ENCODE measurements at places on chromosomes 1 and 21.

- DNase-seq, result no peak
Measured at GRCh38 chr1:27235827-27236226, 1.4 kb downstream of the WDTC1 start.

DNA sequence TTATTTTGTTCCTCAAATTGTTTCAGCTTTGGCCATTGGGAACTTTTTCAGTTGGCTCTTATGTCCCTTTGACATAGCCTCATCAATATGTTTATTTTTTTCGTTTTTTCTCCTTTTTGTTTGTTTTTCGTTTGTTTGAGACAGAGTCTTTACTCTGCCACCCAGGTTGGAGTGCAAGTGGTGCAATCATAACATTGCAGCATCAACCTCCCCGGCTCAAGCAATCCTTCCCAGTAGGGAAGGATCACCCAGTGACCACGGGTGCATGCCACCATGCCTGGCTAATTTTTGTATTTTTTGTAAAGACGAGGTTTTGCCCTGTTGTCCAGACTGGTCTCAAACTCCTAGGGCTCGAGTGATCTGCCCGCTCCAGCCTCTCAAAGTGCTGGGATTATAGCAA lies 8.1 kb downstream of the POLR3GL start:
- DNase-seq, result no peak

GRCh38 chr1:56911098-56911938 lies 54.5 kb downstream of the C8B start:
- DNase-seq, result no peak

- DNase-seq, result no peak
Measured at GRCh38 chr1:172487550-172487949, 43.7 kb upstream of the PIGC start.

DNA sequence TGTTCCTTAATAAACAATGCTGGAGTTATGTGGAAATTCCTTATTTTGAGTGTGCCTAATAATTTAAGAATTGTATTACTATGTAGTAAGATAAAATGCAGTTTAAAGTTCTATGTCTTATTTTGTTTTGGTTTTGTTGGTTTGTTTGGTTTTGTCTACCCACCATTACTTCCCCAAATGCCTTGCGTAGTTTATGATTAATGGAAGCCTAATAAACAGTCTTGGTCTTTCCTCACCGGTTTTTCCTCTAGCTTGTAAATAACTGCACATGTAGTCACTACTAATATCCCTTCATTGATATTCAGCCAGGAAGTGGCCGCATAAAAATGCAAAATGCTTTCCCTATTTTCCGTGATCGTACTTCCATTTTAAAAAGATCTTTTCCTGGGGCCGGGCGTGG lies 2.9 kb downstream of the SDCCAG8 start:
- no peak for DNase-seq

DNA sequence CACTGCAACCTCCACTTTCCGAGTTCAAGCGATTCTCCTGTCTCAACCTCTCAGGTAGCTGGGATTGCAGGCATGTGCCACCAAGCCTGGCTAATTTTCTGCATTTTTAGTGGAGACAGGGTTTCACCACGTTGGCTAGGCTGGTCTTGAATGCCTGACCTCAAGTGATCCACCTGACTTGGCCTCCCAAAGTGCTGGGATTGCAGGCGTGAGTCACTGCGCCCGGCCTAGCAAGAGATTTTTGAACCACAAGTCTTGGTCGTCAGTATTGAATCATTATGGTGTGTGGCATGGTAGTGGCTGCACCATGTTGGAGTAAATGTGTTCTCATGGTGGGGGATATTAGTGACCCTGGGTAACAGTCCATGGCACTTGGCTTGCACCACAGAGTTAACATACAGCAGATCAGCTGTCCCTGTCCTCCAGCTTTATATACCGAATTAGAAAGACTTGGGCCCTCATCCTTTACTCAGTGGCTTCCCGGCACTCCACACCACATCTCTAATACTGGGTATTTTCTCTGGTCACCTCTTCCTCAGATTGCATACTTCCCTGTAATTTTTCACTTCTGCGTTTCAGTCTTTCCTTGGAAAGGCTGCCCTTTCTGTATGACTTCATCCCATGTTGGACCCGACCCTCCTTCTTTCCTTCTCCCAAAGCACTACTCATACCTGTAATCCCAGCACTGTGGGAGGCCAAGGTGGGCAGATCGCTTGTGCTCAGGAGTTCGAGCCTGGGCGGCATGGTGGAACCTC lies 25.1 kb downstream of the AK4 start:
- DNase-seq, result no peak

GRCh38 chr1:163166886-163167555 lies 35.7 kb downstream of the RGS5 start:
- no peak for DNase-seq

- no peak for DNase-seq
Measured at GRCh38 chr1:14593302-14593701, 5.2 kb upstream of the KAZN start.

DNA sequence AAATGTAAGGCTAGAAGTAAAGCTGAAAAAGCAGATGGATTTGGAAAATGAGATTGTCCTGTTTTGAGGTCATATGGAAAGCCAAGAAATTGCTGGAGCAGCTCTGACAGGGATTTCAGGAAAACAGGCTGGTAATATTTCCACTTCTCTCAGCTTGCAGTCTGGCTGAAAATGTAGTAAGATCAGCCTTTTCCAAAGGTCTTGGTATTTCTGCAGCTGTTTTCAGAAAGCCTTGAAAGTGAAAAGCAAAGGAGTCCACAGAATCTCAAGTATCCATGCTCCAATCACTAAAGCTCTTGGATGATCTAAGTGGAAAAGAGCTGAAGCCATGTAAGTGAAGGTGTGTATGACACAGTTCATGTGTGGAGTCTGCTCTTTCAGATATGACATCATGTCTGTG lies 41.6 kb upstream of the APOBEC4 start:
- DNase-seq, result no peak

DNA sequence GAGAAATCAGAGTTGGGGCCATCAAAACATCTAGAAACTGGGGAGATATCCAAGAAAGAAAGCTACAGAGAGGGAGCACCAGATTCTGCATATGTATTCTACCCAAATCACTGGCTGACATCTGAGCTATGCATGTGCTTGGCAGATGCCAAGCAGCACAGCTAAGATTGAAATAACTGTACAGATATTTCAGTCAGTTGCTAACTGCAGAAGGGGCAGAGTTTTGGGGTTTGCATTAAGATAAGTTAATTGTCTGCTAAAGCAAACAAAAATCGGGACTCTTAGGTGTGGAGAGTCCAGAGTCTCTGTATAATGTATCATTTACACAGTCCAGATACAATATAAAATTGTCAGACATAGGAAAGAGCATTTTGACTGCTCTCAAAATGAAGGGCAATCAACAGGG lies 437.1 kb downstream of the PTBP2 start:
- DNase-seq, result no peak

DNA sequence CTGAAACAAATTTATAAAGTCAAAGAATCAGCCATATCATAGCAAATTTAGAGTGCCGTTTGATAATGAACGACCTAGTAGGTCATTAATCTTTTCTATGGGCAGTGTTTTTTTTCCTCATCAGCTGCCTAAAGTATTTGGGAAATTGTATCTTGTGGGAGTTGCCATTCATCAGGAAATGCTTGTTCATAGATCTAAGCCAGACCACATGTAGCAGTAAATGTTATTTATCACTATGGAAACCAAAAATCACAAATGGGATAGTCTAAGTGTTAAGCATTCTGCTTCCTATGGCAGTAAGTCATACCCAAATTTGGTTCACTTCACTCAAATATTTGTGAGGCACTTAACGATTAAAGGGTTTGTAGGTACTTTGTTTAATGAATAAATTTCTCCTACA lies 52.9 kb downstream of the LRRC8D start:
- DNase-seq, result no peak

- no peak for DNase-seq
Measured at GRCh38 chr1:111628153-111628552, 8.6 kb downstream of the RAP1A start.

GRCh38 chr21:31895077-31895835 lies 22.4 kb downstream of the HUNK start:
- DNase-seq, result no peak

- no peak for DNase-seq
Measured at GRCh38 chr1:193318347-193318746, 131.9 kb upstream of the B3GALT2 start.

DNA sequence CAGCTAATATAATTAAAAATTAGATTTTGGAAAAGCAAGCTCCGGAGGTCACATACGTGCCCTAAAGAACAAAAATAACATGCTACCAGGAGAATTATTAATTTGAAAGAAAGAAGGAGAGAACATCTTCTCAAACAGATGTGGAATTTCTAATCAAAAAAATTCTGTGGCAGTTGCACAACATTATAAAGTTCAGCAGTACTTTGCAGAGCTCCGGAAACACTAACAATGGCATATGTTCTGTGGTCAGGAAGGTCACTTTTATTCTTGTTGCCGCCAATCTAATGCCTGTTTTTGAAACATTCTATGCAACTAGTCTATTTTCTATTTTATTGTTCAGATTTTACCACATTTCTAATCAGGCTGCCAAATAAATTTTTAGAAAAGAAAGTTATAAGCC lies 186.8 kb downstream of the SMYD3 start:
- DNase-seq, result no peak

- DNase-seq, result no peak
Measured at GRCh38 chr1:2224631-2225428, 3.3 kb upstream of the SKI start.

DNA sequence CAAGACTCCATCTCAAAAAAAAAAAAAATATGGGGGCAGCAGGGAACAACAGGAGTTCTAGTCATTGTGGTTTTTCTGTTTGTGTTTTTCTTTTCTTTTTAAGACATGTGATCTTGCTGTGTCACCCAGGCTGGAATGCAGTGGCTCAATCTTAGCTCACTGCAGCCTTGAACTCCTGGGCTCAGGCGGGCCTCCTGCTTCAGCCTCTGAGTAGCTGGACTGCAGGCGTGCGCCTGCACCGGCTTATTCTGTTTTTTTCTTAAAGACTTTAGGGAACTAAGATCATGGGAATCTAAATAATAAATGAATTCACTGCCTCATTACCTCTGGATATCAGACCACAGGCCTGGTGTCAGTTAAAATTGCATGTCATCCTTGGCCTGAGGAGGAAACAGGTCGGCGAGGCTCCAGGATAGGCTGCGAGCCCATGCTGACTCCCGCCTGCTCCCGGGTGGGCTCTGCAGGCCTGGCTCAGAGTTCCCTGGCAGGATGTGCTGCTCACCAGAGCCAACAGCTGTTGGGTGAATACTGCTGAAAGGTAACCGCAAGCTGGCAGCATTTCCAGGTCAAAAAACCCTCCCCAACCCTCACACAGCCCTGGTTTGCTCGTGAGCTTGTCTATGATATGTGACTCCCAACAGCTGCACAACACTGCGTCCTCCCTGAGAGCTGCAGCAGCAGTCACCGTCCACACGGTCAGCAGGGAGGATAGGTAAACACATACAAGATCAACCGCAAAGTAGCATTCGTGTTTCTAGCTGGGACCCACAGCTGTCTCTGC lies 58.1 kb downstream of the SCCPDH start:
- DNase-seq, result no peak

GRCh38 chr1:41171266-41171874 lies 70.7 kb downstream of the SCMH1 start:
- no peak for DNase-seq

GRCh38 chr1:21149430-21149854 lies 27.3 kb downstream of the EIF4G3 start:
- DNase-seq, result no peak

GRCh38 chr1:155540000-155540874 lies 22.4 kb downstream of the ASH1L start:
- no peak for DNase-seq

DNA sequence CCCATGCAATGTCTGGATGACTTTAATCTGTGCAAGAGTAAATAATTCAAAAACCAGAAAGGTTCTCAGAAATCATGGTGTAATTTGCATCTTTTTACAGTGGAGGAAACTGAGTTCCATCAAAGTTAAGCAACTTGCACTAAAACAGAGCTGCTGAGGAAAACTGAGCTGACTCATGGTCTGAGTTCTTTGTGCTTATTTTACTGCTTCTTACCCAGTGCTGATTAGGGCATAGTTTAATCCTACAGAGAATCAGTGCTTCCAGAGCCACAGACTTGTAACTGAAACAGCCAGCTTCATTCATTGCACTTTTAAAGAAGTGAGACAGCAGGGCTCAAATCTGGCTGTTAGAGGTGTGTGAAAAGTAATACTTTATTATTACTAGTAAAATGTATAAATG lies 10.9 kb upstream of the RWDD3 start:
- no peak for DNase-seq

GRCh38 chr1:80154176-80154575 lies 1147.6 kb upstream of the ADGRL4 start:
- no peak for DNase-seq

DNA sequence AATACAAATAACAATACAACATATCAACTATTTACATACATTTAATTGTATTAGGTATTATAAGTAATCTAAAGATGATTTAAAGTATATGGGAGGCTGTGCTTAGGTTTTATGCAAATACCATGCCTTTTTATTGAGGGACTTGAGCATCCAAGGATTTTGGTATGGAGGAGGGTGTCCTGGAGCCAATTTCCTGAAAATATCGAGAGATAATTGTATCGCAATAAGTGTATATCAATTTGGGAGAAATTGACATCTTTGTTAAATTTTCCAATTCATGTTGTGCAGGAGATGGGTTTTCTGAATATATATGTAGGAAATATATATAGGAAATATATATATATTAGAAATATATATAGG lies 63.5 kb downstream of the ATP1A1 start:
- no peak for DNase-seq

DNA sequence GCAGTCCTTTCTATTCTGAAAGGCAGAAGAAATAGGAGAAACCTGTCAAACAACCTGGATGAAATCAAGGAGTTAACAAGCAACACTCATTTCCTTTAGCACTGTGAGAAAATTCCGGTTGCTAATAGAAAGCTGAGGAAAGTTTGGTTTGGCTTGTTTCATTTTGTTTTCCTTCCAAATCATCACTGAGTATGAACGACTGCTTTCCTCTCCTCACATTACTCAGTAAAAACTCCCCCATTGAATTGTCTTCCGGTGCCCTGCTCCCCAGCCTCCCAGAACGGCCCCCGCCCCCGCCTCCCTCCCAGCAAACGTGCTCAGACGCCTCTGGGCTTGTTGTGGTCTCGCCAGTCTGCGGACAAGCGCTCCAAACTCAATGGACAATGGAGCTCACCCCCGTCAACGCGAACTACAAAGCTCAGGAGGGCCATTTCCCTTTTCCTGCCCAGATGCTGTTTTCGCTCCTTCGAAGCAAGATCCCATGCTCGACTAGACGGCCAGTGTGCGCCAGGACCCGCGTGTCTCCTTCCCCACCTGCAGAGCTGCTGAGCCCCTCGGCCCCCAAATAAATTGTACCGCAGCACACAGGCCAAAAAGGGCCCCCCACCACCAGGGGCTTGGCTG lies 747 bp downstream of the STX6 start:
- peak; percentile 65 for DNase-seq

GRCh38 chr1:65264197-65264929 lies 45.0 kb upstream of the DNAJC6 start:
- DNase-seq, result no peak

DNA sequence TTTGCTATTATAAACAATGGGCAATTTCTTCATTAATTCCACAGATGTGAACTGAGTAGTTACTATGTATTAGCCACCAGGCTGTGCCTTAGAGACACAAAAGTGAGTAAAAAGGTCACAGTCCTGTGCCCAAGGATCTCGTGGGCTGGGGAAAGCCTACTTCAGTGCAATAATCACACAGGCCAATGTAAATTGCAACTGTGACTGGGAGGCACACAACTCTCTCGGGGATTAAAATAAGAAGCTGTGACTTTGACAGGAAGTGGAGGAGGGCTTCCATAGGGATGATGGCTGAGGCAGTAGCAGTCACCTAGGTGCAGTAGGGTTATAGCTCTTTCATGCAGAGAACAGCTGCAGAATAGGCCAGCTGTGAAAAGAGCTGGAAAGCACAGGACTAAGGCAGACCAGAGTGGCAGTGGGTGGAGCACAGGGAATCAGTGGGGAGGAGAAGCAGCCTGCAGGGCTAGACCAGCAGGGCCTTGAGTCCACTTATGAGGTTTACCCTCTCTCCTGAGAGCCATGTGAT lies 121.9 kb downstream of the MAB21L3 start:
- DNase-seq, result peak; percentile 51

All from CD4-positive, alpha-beta T cell treated with Interferon alpha-2 for 1 hour (primary cell).